ENCODE measurements at places on chromosomes 2 and 18.

DNA sequence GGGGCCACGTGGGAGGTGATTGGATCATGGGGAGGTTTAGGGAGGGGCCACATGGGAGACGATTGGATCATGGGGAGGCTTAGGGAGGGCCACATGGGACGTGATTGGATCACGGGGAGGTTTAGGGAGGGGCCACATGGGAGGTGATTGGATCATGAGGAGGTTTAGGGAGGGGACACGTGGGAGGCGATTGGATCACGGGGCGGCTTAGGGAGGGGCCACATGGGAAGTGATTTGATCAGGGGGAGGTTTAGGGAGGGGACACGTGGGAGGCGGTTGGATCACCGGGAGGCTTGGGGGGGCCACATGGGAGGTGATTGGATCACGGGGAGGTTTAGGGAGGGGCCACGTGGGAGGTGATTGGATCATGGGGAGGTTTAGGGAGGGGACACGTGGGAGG lies 22.5 kb upstream of the SALL3 start:
- DNase-seq = no peak

GRCh38 chr2:118340103-118340502 lies 251.8 kb downstream of the INSIG2 start:
- no peak for DNase-seq

DNA sequence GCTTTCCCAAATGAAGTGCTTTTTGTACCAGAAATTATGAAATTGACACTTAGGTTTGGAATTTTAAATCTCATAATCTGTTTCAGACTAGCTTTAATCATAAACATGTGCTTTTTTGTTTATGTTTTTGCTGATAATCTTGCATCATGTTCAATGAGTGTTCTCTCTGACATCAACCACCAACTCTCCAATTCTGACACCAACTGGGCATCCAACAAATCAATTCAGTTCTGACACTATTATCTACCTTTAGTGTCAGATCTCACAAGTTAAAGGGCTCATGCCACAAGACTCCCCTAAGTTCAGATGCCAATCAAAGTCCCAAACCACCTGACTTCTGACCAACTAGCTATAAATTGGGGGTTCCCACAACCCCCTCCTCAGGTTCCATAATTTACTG lies 19.6 kb downstream of the PELI1 start:
- DNase-seq = no peak

- no peak for DNase-seq
These were observed 37.0 kb upstream of the CLASP1 start for GRCh38 chr2:121686218-121686617.

DNA sequence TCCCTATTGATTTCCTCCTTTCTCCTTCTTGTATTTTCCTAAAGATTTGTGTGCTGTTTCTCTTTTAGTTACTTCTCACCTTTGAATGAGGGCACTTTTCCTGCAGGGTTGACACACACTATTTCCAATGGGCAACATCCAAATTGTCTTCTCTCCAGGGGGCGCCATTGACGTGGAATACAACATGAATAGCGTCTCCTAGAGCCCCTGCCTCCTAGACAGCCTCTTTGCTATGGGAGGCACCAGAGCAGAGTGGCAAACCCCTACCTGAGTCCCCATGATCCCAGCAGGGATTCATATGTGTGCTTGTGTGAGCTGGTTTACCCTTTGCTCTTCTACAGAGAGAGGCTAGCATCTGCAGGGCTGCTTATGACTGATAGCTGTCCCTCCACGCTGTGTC lies 61.3 kb upstream of the ITSN2 start:
- no peak for DNase-seq

- DNase-seq = no peak
These were observed 2.2 kb downstream of the PARD6G start for GRCh38 chr18:80244956-80245730.

DNA sequence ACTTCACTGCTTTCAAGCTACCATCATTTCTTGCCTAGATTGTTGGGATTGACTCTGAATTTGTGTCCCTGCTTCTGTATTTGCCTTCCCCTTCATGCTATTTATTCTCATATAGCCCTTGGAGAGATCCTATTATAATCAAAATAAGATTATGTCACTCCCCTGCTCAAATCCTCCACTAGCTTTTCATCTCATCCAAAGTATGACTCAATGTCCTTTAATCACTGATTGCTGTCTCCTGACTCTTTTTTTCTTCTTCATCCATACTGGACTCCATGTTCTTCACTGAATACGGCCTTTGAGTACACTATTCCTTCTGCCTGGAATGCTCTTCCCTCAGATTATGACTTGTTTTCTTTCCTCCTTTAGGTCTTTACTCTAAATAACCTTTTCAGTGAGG lies 5.0 kb downstream of the RBKS start:
- no peak for DNase-seq

DNA sequence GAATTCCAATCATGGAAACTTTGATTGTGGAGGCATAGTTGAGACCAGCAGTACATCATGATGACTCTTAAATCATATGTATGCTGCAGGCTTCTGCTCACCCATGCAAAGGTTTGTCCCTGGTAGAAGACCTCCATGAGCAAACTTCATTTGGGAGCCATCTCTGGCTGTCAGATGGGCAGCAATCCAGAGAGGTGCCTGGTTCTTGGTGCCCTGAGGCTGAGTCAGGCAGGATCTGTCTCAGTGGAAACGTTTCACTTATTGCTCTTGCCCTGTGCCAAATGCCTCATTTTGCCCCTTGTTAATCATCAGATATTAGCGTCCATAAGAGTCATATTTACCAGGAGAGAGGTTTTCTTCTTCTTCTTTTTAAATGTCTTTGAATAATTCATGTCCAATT lies 151.5 kb upstream of the CELF4 start:
- no peak for DNase-seq

GRCh38 chr2:40282428-40282827 lies 169.5 kb downstream of the SLC8A1 start:
- no peak for DNase-seq

DNA sequence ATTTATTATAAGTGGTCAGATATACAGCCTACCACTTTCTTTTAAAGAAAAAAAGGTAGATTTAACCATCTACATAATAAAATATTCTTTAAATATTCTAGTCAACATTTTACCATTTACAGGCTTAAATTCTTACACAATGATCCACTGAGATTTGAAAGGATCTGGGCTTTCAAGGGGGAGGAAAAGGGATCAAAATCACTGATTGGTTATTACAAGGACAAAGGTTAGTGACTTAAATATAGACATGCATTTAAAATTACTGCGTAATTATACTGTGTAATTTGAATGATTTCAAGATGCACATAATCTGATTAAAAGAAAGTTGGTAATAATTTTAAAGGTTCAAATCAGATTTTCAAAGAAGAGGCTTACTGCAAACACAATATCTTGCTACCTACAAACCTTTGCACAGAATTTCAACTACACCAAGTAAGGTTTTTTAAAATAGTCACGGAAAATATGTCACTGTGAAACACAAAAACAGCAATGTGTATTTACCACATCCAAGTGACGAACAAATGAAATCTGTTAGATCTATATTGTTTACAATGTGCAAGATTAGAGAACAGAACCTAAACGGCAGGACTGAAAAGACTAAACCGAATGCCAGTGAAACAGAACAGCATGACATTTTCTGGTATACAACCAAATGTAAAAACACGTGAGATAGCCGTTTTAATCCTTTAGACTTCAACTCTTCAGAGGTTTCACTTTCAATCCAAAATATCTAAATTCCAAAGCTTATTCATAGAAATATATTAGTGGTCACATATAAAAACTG lies 40.8 kb downstream of the RTN4 start:
- no peak for DNase-seq

GRCh38 chr2:82239176-82239575 lies 1934.6 kb upstream of the LRRTM1 start:
- DNase-seq = no peak

DNA sequence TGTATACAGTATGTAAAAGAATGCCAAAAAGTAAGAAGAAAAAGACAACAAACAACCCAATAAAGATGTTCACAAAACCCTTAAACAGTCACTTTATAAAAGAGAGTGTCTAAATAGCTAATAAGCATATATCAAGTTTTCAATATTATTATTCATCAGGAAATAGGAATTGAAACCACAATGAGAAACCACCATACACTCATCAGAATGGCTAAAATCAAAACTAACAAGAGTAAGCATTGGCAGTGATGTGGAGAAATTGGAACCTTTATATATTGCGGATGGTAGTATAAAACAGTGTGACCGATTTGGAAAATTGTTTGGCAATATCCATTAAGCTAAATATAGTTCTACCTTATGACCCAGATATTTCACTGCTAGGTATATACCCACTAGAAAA lies 20.5 kb upstream of the TGFA start:
- no peak for DNase-seq

GRCh38 chr2:106581755-106582147 lies 94.6 kb downstream of the CD8B2 start:
- DNase-seq = no peak

- no peak for DNase-seq
These were observed 33.2 kb upstream of the YES1 start for GRCh38 chr18:845152-845819.

- no peak for DNase-seq
These were observed 104.5 kb downstream of the MEIS1 start for GRCh38 chr2:66539452-66539851.

- no peak for DNase-seq
These were observed 167.3 kb upstream of the NOSTRIN start for GRCh38 chr2:168635065-168635577.

- DNase-seq = no peak
These were observed 125.8 kb downstream of the CABLES1 start for GRCh38 chr18:23260926-23261590.

- DNase-seq = no peak
These were observed 13.7 kb upstream of the GREB1 start for GRCh38 chr2:11520092-11520693.

GRCh38 chr2:18831916-18832510 lies 242.6 kb upstream of the NT5C1B start:
- no peak for DNase-seq

GRCh38 chr2:30900381-30900780 lies 93.1 kb upstream of the CAPN13 start:
- DNase-seq = no peak

DNA sequence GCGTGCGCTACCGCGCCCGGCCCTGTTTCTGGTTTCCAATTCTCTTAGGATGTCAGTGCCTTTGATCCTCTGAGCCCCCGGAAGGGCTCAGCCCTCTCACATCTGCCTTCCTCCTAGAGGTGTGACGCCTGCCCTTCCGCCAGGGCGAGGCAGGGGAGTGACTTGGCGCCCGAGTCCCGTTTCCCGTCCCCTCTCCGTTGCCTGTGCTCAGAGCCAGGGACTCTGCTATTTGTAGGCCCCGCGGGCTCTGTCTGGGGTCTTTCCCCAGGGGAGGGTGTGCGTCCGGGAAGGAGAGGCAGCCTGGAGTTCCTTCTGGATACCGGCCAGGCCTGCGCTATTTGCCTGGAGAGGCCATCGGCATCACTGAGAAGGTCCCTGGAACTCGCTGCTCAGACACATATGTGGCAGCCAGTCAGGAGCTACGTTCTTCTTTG lies 103.7 kb upstream of the TAF1B start:
- no peak for DNase-seq

All from RWPE2 (cell line).